ENCODE measurements at places on chromosomes 4 and X. TPM values are rescaled to one million over a fixed set of nuclear protein-coding genes. Genes with fewer than 3 reads are reported as not detected.

Gene SMC1A
- 84.0 TPM for total RNA-seq

DNA sequence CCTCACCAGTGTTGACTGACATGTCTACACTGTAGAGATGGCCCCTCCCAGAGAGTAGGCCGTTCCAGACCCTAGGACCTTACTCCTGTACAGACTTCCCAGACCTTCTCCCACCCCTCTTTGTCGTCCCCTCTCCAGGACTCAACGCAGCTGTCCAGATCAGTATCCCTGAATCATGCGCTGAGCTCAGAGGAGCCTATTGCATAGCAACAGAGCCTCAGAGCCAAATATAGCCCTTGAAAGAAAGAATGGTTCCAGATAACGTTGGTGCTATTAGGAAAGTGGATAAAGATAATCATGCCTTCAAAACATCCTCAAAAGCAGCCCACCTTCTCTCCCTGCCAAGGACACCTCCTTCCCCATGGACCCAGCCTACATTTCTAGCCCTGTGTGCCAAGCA lies 27.8 kb upstream of the NXF3 start:
- no peak for DNase-seq

DNA sequence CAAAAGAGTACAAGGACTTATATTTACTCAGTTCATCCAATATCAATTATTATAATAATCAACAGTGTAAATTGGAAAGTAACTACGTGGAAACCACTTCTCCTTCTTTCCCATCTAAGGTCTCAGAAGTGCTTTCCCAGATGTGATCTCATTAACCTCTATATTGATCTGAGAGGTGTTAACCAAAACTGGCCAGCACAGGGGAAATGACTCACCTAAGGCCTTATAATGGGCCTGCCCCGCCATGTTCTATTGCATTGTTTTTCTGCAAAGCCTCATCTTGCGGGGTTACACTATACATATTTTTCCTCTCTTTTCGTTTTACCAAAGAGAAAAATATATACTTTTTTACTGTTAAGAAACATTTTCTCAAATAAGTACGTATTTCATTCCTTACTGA lies 20.5 kb downstream of the RAB40A start:
- DNase-seq = no peak

DNA sequence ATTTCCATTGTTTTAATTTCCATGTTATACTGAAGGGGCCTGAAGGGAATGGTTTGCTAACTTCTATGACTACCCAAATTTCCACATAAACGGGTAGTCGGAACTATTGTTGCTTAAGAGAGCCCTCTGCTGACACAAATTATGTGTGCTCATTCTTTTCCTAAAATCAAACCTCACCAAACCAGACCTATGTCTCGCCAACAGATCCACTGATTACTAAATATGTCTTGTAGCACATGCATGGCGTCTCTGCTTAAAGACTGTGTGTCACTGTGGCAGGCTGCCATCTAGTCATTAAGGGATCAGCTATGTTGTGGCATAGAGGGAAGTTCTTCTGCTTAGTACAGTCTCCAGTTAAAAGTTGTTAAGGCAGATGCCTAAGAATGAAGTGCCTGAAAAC lies 25.1 kb downstream of the PIR start:
- no peak for DNase-seq

Data from activated B cell treated with CpG ODN at 0.5 μM for 24 hours (primary cell).